GM13976 (cell line): ENCODE measurements at places on chromosomes 5 and 9.

GRCh38 chr9:138123086-138123485 lies 245.5 kb downstream of the CACNA1B start:
- DNase-seq = no peak

DNA sequence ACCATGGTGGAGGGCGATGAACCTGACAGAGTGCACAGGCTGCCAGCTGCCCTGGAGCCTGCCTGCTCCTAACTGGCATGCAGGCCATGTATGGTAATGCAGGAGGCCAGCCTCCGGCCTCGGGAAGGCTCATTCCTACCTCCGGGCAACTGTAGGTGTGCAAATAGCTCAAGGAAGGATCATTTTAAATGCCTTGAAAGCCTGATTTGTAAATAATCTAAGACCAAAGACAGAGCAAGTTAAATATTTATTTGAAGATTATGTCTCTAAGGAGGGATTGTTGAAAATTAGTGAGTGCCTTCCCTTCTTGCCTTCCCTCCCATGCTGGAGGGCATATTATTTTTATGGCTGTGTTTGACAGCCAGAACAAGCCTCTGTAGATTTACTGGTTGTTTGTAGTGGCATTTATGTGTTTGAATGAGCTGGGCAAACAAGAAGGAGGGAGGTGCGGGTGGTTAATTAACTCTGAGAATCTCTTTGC lies 285.7 kb upstream of the TUT7 start:
- DNase-seq = no peak

GRCh38 chr9:87425202-87425601 lies 72.5 kb upstream of the DAPK1 start:
- no peak for DNase-seq

DNA sequence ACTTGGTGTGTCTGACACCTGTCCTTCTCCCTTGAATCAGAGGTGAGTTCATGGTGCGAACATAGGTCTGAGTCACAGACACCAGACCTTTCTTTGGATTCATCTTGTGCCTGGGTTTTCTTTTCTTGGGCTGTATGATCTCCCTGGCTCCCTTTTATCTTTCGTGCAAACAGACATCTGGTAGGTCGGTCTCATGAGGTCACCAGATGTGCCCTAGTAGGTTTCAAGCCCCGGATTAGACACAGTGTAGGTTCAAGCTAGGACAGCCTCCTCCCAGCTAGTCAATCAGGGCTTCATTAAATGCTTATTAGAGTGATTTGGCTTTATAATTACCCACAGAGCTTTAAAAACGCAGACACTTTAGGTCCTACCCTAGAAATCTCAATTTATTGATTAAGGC lies 106.0 kb upstream of the MYO10 start:
- no peak for DNase-seq

DNA sequence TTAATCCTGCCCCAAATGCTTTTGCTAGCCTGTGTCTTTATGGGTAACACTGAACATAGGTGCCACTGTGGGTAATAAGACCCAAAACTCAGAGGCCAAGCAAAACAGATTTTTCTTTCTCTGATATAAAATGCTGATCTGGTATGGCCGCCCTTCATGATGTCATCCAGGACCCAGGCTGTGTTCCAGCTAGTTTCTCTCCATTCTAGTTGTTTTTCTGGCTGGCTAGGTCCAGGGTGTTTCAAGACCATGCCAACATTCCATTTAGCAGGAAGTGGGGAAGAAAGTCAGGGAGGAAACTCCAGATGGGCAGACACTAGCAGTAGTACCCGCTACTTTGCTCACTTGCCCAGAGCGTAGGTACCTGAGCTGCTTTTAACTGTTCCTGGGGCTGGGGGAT lies 183.9 kb upstream of the OTULINL start:
- DNase-seq = no peak

DNA sequence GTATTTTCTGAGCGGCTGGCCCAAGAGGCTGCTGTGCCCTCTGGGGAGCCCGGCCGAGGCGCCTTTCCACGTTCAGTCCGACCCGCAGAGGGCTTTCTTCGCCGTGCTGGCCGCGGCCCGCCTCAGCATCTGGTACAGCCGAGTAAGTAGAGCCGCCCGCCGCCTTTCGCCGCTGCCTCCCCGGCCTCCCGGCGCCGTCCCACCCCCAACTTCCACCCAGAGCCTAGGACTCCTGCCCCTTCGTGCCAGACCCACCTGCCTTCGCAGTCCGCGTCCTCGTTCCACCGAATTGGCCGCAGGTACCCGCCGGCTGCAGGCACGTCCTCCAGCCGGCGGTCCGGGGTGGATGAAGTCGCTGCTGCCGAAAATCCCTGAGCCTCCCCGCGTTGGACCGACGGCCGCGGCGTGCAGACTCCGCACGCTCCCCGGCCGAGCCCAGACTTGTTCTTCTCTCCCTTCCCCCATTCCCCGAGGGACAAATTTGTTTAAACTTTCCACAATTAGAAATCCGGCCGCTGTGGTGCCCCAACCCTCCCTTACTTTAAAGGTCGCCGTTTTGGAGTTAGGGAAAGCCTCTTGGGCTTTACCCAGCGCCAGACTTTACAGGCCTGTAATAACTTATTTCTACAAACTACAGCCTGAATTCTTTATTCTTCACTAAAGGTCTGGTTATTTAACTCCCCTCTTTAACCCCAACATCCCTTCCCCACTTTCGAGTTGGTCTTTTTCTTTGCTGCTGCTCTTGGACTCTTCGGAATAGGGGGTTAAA lies 589 bp downstream of the RIC1 start:
- DNase-seq = peak; percentile 53

DNA sequence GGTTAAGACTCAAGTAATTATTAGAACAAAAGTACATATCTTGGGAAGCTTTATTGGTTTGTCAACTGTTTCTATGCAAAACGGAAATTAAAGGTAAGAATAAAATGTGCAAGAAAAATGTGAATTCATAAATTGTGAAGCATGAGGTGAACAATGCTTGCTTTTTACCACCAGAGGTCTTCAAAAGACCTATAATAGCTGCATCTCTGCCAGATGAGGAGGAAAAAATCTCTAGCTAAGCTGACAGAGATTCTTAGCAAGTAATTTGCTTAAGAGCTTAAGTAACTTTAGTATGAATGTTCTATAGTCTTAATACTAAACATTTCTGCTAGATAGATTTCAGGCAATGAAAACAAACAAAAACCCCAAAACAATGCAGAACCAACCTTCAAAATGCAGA lies 54.1 kb downstream of the MRPS30 start:
- peak; percentile 25 for DNase-seq

- no peak for DNase-seq
Measured at GRCh38 chr9:97462914-97463313, 38.6 kb upstream of the TMOD1 start.
